ENCODE measurements at places on chromosomes 5 and 9. TPM values are rescaled to one million over a fixed set of nuclear protein-coding genes. Genes with fewer than 3 reads are reported as not detected.

MELK gene
- total RNA-seq, result 71.4 TPM

CD14 gene
- total RNA-seq, result 0.21 TPM

TLX3 gene
- not detected for total RNA-seq

ST8SIA4 gene
- 1.00 TPM for total RNA-seq
